ENCODE measurements at places on chromosomes 2 and 18.

GRCh38 chr2:135317375-135317774 lies 213.6 kb downstream of the ZRANB3 start:
- DNase-seq, result no peak

GRCh38 chr2:155727187-155727895 lies 605.2 kb downstream of the NR4A2 start:
- DNase-seq, result no peak

- DNase-seq, result no peak
Observed at GRCh38 chr2:7825591-7826312, 856.1 kb upstream of the ID2 start.

DNA sequence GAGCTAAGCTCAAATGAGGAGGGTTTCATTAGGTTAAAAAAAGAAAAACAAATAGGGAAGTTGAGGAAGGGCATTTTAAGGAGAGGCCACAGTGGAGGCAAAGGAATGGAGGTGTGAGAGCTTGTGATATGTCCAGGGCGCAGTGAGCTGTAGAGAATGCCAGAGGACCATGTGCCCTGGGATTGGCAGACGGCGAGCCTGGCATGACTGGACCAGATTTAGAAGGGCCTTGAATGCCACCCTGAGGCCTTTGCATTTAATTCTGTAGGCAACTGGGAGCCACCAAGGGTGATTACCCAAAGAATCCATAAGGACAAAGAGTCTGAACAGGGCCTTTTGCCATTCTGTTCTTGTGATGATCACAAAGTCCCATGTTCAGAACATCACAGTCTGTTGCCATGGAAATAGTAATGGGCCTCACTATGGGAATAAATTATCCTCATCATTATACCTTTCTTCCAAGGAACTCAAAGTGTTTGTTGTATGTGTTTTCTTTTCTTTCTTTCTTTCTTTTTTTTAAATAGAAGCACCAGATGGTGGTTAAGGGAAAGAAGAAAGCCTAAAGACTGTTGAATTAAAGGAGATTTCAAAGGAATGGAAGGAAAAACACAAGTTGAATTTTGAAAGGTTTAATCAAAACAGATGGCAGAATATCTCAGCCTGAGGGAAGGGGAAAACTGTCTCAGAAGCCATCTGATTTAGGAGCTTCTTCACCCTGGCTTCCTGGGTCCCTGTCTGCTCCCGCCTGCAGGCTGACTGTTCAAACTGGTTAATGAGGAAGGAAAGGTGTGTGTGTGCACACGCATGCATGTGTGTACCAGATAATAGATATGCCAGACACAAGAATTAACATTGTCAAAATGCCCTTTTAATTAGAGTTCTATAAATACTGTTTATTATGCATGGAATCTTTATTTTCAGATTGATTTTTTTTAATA lies 31.6 kb upstream of the NCOA1 start:
- no peak for DNase-seq

GRCh38 chr2:152015552-152015951 lies 83.3 kb downstream of the CACNB4 start:
- DNase-seq, result no peak

DNA sequence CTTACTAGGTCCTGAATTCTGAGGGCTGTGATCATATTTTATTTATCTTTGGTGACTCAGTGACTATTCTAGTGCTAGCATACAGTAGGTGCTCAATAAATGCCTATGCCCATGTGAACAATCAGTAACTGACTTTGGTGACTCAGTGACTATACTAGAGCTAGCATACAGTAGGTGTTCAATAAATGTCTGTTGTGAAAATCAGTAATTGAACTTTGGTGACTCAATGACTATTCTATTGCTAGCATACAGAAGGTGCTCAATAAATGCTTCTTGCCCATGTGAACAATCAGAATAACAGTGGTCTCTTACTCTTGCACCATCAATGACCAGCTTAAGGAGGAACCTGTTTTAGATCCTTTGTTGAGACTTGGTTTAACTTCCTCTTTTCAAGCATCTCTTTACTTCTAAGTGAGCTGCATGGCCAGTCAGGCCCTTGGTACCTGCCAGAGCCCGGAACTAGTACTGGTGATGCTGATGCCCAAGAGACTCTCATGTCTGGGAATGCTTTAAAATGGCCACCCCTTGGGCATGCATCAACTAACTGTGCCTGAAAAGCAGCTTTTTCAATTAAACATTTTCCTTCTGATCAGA lies 214.9 kb upstream of the SPRED2 start:
- DNase-seq, result no peak

GRCh38 chr2:238785528-238785860 lies 62.4 kb upstream of the TWIST2 start:
- no peak for DNase-seq

- DNase-seq, result no peak
Observed at GRCh38 chr2:21694079-21694878, 570.5 kb downstream of the TDRD15 start.

DNA sequence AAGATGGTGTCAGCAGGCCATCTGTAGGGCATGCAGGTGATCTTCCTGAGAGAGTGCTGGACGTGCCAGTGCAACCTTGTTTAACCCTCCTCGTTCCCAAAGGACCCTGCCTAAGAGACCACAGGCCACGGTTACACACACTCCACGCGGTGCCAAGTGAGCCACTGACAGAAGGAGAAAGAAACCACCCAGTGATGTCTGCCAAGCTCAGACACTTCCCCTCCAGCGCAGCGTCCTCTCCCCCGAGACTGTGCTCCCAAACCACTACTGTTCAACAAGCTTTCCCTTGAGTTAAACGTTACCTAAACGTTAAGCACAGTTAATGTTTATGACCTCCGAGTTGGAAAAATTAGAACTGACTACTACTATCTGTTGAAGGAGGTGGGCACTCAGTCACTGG lies 119.1 kb upstream of the NCK2 start:
- no peak for DNase-seq

Measured in chondrocyte (in vitro differentiated cells).